H4 (cell line): ENCODE measurements at places on chromosomes 2 and 18. TPM values are rescaled to one million over a fixed set of nuclear protein-coding genes. Genes with fewer than 3 reads are reported as not detected.

FOXD4L1 gene
- not detected in 2 replicates for total RNA-seq

PIEZO2 gene
- total RNA-seq, result 8.9 and 13.8 TPM in 2 replicates

OSR1 gene
- total RNA-seq, result 1.3 TPM in 2 replicates

- DNase-seq, result no peak
Observed at GRCh38 chr2:75865702-75866101, 155.0 kb upstream of the GCFC2 start.

DNA sequence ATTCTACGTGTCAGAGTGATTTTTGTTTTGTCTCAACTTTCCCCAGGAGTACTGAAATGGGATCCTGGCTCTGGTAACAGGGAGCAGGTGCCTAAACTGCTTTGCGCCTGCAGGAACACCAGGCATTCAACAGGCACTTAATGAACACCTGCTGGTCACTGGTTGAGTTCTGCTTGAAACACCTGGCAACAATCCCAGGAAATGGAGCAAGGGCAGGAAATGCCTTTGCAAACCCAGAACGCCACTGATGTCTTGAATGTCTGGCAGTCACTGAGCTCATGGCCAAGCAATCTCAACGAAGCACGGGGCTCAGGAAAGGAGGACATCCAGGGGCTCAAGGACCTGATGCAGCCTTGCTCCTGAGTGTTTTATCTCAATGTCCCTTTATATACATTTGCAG, 360.0 kb upstream of the RAB6C start:
- peak; percentile 6 for DNase-seq

- DNase-seq, result no peak
Observed at GRCh38 chr18:13316063-13316462, 97.5 kb downstream of the LDLRAD4 start.

DNA sequence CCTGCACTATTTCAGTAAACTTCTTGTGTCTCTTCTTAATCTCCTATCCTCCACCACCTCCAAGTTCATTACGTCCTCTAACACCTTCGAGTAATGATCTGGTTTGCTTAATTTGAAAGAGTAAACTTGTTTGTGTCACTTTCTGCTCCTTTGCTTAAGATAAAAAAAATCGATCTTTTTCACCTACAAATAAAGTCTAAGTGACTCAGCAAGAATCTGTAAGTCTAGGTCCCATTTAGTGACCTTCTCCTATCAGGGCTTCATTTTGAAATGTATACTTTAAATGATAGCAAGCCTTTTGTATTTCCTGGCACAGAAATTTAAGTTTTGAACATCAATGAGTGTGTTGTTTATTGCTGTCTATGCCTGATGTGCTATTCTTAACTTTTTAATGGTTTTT, 260.9 kb upstream of the TFPI start:
- no peak for DNase-seq

DNA sequence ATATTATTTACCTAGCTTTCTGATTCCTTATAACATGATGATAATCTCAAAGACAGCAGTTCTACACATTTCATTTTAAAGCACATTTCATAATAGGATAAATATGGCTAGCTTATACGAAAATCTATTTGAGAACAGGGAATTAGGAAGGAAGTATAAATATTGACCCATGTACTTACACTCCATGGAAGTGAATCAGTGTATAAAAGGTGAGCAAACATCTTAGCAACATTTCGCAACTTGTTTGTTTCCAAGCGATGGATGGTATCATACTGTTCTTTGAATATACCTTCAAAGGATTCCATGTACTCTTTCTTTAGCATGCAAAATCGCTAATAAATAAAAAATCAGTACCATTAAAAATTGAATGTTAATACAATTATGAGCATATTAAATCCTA, 53.1 kb downstream of the CWC22 start:
- DNase-seq, result no peak
